ENCODE measurements at places on chromosomes 2 and 18. TPM values are rescaled to one million over a fixed set of nuclear protein-coding genes. Genes with fewer than 3 reads are reported as not detected.
A peak's percentile ranks its signal among the peaks of the same experiment; 100 is the strongest.

DNA sequence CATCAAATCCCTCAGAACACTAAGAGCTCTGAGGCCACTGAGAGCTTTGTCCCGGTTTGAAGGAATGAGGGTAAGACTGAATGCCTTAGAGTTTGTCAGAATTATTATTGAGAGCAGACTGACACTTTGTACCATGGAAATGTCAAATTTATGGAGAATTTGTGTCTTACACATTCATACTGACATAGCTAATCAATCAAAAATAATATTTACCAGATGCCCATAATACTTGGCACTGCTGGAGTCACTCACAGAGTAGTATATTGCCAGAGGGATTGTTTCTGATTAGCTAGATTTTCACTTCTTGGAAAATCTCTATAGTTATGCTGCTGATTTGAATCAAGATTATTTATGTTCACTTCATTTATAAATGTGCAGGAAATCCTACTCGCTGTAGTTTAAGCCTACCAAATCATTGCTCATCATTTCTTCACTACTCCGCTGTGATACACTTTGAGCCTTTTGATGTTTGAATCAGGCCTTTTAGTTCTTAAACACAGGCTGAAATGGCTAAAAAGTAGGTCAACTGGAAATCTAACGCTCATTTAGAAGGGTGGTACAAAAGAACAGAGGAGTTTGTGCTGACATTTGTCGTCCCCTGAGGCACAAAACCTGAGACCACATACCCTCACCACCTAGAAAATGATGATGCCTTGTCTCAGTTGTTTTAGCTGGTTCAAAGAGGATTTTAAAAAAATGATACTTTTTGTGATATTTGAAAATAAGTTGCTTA, 96.1 kb upstream of the CSRNP3 start:
- peak; percentile 75 for DNase-seq

GRCh38 chr2:100235098-100235497, 87.2 kb downstream of the LONRF2 start:
- no peak for DNase-seq

GRCh38 chr18:28030458-28030857, 146.5 kb downstream of the CDH2 start:
- DNase-seq: no peak

GRCh38 chr18:62957885-62958472, 242.6 kb downstream of the PHLPP1 start:
- no peak for DNase-seq

DNA sequence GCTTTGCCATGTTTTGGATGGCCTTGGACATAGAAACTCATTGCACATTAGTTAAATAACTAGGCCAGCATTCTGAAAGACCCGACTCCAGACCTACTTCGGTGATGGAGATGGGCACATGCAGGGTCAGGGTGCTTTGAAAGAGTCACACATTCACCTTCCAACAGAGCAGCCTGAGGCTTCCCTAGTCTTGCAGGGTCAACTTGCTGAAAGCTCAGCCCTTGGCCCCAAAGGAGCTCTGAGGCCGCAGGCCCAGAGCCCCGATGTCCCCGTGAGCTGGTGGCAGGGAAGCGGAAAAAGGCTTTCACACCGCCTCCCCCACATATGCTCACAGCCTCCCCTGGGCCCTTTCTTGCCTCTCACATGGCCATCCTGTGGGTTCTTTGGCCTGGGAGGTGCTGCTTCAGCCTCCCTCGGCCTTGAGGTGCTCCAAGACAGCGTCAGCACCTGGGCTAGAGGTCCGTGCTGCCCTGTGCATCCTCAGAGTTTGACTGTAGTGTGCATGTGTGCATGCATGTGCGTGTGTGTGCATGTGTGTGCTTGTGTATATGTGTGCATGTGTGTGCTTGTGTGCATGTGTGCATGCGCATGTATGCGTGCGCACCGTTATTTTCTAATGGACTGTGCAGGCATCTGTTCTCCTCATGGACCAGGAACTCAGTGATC, 21.6 kb downstream of the LDLRAD4 start:
- DNase-seq: no peak

DNA sequence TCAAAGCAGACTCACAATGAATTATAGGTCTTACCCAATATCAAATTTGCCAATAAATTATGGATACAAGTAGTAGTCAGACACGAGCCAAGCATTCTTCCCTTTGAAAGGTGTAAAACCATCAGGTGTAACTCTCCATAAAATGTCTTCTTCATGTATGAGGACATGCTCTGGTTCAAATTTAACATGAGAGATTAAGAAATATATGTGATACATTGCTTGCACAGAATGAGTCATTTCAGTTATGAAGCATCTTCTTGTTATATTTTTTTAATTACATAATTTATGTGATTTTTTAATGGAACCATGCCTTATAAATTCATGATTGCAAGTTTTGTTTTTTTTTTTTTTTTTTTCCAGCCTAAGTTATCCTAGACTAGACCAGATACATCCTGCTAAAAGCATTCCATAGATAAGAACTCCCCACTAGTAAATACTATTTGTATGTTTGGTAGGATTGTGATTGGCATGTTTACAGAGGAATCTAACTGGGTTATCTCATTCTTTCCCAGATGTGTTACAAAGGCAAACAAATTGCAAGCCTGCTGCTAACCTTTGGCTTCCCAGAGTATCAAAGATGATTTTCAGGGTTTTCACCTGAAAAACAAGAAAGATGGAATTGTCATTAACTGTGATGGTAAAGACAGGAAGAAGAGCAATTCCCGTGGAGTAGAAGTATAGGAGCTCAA, 621.9 kb downstream of the XIRP2 start:
- DNase-seq: peak; percentile 25

DNA sequence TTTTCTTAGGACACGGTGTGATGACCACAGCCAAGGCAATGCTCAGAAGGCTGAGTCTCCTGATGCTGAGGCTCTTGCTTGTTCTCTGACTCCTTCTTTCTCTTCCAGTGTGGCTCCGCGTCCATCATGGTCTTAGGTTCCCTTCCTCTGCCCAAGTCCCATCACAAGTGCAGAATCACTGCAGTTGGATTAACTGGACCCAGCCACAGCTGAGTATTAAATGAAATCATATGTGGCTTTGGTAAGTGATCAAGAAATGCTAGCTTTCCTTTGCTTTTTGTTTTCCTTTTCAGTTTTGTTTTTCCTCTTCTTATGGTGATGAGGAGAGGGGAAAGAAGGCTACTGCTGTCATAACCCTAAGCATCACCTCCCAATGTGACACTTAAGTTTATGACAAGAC, 375.8 kb downstream of the INSIG2 start:
- DNase-seq: no peak

GRCh38 chr2:216698895-216699294, 3.5 kb upstream of the IGFBP5 start:
- DNase-seq: peak; percentile 84

DNA sequence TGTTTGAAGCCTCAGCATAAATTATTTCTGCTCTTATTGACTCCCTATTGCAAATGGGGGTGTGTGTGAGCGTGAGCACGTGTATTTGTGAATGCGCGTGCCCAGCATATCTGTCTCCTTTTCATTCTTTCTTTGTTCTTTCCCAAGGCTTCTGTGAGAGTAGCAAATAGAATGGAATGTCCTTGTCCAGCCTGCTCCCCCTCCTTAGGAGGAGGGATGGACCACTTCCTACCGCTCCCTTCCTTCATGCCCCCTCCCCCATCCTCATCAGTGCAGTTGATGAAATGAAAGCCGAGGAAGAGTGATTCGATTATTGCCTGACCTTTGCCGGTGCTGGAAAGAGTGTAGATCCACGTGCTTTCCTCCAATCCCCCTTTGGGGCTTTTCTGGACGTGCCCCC, 102.0 kb downstream of the CPO start:
- DNase-seq: no peak

GRCh38 chr2:26243470-26244308, 743 bp downstream of the HADHA start:
- DNase-seq: peak; percentile 38

GRCh38 chr2:187079901-187080300, 230.9 kb upstream of the ZSWIM2 start:
- DNase-seq: peak; percentile 49

GRCh38 chr2:113694438-113694837, 62.0 kb downstream of the SLC35F5 start:
- no peak for DNase-seq

- DNase-seq: no peak
Observed at GRCh38 chr18:477565-477964, 22.9 kb downstream of the COLEC12 start.

DNA sequence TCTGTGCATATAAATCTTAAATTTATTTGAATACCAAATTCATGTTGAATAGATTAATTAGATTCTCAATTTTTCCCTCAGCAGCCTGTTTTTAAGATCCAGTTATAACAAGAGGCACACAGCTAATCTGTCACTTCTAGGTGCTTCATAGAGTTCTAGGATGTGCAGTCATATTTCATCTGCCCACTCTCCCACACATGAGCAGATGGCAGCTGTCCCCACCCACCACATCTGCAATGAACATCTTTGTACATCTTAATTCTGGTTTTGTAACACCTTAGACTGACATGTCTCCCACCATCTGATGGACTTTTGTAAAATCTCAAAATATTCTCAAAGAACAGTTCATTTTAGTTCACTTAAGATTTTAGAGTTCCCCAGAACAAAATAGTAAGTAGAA, 250.8 kb upstream of the ST6GAL2 start:
- no peak for DNase-seq

DNA sequence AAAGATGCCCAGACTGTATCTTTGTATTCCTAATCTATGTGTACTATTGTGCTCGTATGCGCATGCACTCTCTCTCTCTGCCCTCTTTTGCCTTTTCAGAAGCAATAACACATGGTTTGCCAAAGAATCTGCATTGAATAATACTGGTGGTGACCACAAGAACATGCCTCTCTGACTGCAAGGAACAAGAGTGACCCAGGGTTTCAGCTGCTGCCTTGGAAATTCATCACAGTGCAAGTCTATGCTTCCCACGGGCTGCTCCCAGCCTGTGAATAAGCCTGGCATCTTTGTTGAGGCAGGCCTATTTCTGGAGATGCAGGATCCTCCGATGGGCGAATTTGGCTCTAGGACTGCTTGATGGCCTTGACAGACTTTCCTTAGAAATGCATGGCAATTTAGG, 689.4 kb upstream of the FANCL start:
- DNase-seq: no peak

Gene KIAA2012
- total RNA-seq: 1.7 TPM

Gene REL
- total RNA-seq: 13.2 TPM

Gene LGALSL
- total RNA-seq: 14.9 TPM

Data from umbilical cord (tissue), 2 donors.